ENCODE measurements at places on chromosomes 3 and 15. TPM values are rescaled to one million over a fixed set of nuclear protein-coding genes. Genes with fewer than 3 reads are reported as not detected.

Gene ZNF620
- 1.1 TPM for total RNA-seq

Gene PHLDB2
- 107 TPM for total RNA-seq

Gene TMOD2
- total RNA-seq, result 9.8 TPM

Gene CNTN3
- total RNA-seq, result 0.36 TPM

Gene WDR93
- 0.36 TPM for total RNA-seq

DNA sequence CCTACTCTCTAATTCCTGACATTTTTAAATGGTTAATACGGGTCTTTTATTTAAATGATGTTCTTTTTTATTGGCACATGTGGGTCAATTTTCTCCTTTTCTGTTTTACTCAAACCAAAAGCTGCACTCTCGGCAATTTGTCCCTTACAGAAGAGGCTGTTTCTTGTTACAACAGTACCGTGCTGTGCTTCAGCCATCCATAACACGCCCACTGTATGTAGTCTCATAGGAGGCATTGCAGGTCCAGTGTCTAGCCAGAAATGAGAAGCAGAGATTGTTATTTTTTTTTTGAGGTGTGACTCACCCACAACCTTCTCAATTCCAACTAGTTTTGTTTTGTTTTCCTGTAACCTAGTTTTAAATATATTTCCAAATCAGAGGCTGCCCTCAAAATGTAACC lies 164.6 kb downstream of the GMNC start:
- peak overlapping the region; percentile 14 for H3K27ac ChIP-seq
- peak overlapping the region; percentile 44 for H3K4me3 ChIP-seq

DNA sequence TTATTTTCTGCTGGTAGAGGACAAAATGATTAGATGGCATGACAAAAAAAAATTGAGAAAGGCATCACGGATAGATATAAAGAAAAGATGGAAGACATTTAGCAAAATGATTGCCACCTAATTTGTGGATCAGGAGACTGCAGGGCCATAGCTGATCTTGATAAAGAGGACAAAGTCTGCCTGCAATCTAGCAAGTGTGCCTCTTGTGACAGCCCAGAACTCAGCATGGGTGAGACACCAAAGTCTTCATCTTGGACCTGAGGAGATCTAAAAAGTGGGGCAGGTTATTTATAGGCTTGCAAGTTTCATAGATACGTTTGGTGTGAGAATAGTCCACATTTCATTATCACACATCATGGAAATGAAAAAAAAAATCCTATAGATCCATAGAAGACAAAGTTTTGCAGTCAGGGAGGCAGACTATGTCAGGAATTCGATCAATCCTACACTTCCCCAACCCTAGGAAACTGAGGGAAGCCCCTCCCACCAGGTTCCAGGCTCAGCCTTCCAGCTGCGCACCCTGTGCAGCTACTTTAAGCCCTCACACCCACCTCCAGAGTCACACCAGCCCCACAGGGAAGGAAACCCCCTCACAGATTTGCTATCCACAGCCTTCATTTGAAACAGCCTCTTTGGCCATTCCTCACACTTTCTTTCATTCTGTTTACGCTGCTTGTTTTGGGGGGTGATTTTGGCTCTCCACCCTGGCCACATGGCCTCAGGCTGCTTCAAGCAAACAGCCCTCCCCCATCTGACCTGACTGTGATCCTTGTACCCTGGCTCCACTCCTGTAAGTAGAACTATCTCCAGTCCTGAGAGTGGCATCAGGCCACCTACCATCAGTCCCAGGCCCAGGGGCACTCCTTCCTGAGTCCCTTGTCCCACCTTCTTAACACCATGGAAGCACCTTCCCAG lies 28.1 kb upstream of the KLHL6 start:
- H3K4me1 ChIP-seq, result peaks cover 4% of the 10 kb centered on the region
- H3K27ac ChIP-seq, result no peak overlapping the region
- no peak overlapping the region for H3K4me3 ChIP-seq
- DNase-seq, result no peak

- DNase-seq, result no peak
- H3K27me3 ChIP-seq, result peaks cover 48% of the 10 kb centered on the region
- H3K4me1 ChIP-seq, result no peaks in the 10 kb centered on the region
Observed at GRCh38 chr3:45774581-45775521, 21.5 kb downstream of the SLC6A20 start.

All from osteoblast (primary cell).